Activated CD8-positive, alpha-beta memory T cell treated with anti-CD3 and anti-CD28 coated beads, Interleukin-2, amount 10 ng/mL, durations not matched to agents 7 days and 5 days (primary cell): ENCODE measurements at places on chromosomes 16 and 17.

GRCh38 chr17:61739002-61739401, 124.3 kb downstream of the BRIP1 start:
- DNase-seq, result no peak

GRCh38 chr17:39845052-39845846, 18.9 kb downstream of the IKZF3 start:
- no peak for DNase-seq

DNA sequence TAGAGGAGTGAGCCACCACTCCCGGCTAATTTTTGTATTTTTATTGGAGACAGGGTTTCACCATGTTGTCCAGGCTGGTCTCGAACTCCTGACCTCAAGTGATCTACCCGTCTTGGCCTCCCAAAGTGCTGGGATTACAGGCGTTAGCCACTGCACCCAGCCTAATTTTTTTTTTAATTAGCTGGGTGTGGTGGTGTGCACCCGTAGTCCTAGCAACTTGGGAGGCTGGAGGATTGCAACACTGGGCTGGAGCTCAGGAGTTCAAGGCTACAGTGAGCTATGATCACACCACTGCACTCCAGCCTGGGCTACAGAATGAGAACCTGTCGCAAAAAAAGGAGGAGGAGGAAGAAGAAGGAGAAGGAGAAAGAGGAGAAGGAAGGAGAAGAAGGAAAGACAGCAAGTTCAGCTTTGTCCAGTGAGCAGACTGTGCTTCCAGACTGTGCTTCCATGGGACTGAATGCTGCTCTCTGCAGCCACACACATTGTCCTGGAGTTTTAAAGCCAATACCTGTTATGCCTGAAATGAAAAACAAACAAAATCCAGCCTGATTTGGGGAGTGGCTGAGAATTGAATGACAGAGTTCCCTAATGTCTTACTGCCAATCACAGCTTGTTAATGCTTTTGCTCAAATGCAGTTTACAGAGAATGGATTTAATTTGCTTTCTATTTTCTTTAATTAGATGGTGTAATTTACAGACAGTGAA, 2.8 kb upstream of the TNFRSF13B start:
- no peak for DNase-seq

- no peak for DNase-seq
Observed at GRCh38 chr17:8047769-8048110, 8.9 kb downstream of the ALOX15B start.

DNA sequence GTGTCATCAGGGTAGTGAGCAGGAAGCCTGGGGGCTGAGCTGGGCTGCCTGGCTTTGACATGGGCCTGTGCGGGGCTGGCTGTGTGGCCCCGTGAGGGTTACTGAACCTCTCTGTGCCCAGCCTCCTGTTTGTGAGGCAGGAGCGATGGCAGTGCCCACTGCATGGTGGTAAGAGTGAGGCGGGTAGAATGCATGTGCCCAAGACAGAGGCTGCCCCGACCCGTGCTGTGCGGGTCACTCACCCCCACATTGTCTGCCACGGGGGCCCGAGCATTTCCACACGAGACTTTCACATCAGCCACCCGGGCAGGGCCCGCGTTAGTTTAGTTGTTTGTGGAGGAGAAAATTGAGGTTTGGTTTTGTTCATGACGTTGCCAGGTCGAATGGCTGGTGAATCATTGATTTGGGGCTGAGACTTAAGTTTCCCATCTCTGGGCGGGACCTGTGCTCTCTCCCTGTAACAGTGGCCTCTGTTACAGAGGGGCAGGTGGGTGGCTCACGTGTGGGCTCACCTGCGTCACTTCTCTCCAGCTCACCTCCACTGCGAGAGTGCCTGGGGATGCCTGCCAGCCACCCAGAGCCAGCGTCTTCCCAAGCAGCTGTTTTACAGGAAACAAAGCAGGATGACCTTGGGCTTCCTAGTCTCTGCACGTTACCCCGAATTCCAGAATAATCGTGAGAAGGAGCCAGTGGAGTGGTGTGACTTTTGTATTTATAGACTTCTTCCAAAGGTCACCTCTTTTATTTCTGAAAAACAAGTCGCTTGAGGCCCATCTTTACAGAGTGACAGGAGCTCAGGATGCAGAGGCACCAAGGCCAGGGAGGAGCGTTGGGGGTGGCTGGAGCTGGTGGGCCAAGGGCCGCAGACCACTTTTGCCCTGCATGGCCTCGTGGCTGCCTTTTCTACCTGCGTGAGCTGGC, 150.6 kb downstream of the RPTOR start:
- no peak for DNase-seq

DNA sequence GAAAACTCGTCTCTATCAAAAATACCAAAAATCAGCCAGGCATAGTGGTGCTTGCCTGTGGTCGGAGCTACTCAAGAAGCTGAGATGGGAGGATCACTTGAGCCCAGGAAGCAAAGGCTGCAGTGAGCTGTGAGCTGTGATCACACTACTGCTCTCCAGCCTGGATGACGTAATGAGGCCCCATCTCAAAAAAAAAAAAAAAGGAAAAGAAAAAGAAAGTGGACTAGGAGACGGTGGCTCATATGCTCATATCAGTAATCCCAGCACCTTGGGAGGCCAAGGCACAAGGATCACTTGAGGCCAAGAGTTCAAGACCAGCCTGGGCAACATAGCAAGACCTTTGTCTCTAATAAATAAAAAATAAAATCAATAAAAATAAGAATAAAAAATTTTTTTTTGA, 8.8 kb upstream of the SUMO2 start:
- DNase-seq, result no peak
